Activated T-cell treated with anti-CD3 and anti-CD28 coated beads, Interleukin-2, amount 50 U/mL, for 72 hours (primary cell): ENCODE measurements at places on chromosomes 11 and 22.

DNA sequence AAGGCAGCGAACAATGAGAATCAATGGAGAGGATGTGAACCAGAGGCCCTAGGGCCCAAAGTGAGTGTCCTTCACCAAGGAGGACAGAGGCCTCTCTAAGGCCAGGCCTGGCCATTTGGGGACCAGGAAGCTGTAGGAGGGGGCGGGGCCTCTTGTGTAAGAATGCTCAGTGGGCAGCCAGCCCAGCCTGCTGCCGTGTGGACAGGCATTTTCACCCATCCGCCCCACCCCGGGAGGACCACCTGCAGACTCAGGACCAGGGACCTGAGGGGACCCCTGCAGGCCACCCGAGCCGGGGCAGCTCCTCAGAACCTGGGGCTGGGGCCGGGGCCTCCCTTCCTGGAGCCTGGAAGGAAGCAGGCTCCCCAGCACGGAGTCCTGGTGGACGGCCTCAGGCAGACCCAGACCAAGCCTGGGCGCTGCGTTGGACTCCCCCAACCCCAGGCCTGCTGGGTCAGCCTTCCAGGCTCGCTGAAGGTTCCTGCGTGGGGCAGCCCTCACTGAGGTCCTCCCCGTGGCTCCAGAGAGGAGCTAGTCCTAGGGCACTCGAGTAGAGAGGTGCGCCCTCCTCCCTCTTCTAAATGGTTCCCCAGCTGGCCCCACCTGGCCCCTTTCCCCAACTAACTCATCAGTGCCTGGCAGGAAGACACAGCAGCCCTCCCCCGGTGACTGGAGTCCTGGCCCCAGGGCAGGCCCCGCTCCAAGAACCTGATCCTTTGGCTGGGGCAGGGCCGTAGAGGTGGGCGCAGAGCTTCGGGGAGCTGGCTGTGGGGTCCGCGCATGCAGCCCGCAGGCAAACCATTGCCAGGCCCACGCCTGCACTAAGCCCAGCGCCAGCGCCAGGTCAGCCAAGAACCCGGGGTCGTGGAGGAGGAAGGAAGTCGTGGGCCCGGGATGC, 1.5 kb upstream of the TRABD start:
- DNase-seq = no peak

- no peak for DNase-seq
These were observed 23.0 kb downstream of the LRRC74B start for GRCh38 chr22:21068681-21069276.

DNA sequence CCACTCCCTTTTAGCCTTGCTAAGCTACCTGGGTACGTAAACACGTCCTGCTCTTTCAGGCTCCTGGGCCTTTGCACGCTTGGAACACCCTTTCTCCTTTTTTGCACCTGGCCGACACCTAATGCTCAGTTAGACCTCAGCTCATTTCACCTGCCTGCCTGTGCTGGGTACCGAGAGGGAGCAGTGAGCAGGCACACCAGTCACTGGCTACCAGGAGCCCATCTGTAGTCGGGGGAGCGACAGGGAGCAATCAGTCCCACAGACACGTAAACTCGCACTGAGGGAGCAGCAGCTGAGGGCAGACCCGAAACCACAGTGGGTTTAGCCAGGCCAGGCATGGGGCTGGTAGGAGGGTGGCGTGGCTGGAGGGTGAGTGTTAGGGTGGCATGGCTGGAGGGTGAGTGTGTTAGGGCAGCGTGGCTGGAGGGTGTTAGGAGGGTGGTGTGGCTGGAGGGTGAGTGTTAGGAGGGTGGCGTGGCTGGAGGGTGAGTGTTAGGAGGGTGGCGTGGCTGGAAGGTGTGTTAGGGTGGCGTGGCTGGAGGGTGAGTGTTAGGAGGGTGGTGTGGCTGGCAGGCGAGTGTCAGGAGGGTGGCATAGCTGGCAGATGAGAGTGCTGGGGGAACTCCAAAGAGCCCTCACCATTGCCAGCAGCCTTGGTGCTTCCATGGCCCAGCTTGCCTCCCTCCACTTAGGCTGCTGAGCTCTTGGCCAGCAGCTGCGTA, 6.4 kb upstream of the GTSE1 start:
- no peak for DNase-seq

DNA sequence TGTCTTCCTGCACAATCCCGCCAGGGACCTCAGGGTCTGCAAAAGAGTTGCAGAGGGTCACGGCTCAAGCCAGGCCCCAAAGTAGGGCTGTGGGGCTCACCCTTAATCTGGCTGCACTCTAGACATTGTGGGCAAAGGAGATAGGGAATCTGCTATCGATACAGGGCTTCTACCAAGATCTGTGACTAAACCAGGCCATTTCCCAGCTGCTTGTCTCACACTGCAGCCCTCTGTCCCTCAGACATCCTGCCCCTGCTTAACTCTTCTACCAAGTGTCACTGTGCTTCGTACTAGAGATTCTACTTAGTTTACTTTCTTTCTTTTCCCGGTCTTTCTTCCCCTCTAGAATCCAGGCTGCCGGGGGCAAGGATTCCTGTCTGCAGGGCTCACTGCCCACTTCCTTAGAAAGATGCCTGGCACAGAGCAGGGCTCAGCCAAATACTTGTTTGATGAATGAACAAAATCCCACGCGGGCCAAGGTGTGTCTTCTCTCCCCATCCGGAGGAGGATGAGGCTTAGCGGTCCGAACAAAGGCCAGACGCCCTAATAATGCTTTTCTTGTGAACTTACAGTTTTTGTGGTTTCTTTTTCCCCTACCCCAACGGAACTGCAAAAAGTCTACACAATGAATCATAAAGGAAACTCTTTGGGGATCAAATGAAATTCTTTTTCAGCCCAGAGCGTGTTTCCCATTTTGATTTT, 61.3 kb upstream of the ANO1 start:
- DNase-seq = no peak

- no peak for DNase-seq
These were observed 214.7 kb downstream of the TENM4 start for GRCh38 chr11:79226126-79226525.

- no peak for DNase-seq
These were observed 553.7 kb downstream of the MN1 start for GRCh38 chr22:27247701-27248434.
